ENCODE measurements at places on chromosomes 1 and 21.
A peak's percentile ranks its signal among the peaks of the same experiment; 100 is the strongest.

GRCh38 chr21:45418301-45419071, 13.5 kb downstream of the COL18A1 start:
- no peak for DNase-seq

DNA sequence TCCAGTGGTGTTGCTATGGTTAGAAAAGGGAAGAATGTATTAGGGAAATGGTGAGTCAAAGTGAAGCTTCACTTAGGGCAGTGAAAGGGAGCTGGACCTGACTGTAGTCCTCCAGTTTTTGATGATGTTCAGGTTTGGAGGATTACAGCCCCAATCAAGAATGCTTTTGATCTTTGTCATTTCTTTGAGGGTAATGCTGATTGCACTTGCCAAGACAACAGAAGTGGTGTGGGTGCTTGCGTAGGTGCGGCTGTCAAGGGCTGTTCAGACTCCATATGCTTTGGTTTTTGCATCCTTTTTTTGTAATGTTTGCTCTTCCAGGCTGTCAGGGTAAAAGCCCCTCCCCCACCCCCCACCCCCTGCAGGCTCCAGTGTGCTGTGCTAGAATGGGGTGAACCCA, 38.9 kb downstream of the HHAT start:
- DNase-seq = no peak

DNA sequence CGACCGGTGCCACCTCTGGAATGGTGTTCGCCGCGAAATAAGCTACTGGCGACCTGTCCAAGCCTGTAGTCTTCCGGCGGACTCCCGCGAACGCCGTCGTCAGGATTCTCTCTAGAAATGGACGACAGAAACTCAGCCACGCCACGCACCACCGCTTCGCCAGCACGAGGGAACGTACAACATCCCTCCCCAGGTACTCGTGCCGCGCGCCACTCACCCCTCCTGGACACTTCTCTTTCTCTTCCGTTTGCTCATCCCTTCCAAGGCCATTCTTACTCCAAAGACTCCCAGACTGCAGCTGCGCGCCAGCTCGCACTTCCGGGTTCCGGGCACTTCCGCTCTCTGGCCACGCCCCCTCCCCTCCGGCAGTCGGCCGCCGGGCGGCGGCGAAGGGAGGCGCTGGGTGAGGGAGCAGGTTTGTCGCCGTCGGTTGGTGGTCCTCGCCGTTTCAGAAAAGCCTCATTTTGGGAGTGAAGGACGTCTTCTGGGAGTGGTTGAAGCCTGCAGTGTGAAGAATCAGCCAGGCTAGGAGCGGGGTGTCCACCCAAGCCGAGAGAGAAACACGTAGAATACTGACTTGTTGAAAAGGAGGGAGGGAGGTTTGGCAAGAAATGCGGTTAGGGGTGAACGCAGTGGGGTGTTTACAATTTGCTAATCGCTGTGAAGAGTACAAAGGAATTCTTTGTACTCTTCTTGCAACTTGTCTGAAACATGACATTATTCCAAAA, at the start of gene RBM34:
RBM34 (minus strand) TSS at position 294 of the 728 bp plus-strand sequence; CDS start at position 270, 24 bp downstream.
- peak; percentile 92 for DNase-seq

DNA sequence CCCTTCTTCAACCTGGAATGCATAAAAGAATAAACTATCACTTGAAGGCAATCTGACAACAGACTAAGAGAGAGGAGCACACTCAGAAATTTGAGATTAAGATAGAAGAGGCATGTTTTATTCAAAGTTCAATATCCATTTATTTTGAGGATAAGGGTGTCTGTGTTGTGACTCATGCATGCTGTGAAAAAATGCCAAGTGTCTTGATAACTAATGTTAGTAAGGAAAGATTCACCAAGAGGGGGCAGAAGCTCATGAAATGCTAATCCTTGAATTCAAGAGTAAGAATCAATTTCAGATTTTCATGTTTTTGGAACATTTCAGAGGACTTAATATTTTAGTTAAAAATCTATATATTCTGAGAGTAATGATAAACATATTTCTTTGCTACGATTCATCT, 94.0 kb downstream of the IFI44 start:
- no peak for DNase-seq

- no peak for DNase-seq
Measured at GRCh38 chr1:62250126-62250726, 55.6 kb downstream of the L1TD1 start.

- no peak for DNase-seq
Measured at GRCh38 chr1:48777219-48777895, 666 bp upstream of the BEND5 start.

DNA sequence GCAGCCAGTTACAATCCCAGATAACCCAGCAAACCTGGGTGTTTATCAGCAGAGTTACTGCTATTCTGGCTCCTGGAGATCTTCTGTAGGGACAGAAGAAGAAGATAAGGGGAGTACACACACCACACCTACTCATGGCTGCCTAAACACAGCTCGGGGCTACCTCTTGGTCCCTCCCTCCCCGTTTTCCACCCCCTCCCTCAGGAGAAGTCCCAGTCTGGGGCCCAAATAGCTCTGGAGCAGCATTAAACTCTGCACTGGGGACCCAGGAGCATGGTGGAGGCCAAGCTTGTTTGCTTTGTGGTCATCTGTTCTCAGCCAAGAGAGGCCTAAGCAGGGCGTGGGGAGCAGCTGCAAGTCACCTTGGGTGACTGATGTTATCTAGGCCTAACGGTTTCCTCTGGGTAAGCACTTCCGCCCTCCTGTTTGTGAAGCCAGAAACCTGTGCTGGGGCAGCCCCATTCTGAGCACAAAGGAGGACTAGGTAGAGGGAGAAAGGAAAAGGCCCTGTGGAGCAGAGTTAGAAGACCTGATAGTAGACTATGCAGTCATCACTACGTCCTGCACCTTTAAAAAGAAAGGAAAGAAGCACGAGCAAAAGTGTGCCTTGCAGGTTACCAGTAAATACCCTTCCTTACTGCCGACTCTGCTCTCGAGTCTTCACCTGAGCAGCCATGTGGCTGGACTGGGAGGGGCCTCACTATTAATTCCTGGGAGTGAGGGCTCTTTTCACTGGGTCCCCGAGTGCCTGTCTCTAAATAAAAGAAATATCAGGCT, 2.0 kb upstream of the RCSD1 start:
- peak; percentile 84 for DNase-seq

DNA sequence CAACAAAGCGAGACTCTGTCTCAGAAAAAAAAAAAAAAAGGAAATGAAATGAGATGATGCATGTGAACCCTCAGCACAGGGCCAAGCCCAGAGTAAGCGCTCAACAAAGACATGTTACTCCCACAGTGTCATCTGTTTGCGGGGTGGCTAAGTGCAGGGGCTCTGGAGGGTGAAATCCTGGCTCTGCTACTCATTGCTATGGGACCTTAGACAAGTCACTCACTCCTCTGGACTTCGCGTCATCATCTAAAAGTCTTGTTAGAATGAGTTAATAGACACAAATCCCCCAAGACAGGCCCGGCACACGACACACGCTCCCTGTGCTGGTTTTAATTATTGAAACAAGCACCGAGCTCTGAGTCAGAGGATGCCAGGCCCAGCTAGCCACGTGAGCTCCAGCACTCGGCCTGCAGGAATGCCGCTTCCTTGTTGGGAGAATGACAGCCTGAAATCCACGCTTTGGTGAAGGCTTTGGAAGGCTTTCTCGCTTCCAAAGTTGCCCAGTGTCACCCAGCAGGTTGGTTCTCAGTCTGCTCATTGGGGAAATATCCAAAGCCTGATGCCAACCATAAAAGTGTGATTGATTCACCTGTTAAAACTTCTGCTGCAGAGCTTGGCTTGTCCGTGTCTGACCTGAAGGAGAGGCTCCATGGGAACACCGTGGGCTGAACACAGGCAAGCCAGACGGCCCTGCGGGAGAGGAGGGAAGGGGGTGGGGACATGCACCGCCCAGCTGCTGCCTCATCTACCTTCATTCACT, 36.7 kb upstream of the TARDBP start:
- no peak for DNase-seq
